Stimulated activated CD4-positive, alpha-beta T cell treated with anti-CD3 and anti-CD28 coated beads, TNF-alpha, amount 100 ng/mL, for 1 hour (primary cell): ENCODE measurements at places on chromosomes 2 and 18.

DNA sequence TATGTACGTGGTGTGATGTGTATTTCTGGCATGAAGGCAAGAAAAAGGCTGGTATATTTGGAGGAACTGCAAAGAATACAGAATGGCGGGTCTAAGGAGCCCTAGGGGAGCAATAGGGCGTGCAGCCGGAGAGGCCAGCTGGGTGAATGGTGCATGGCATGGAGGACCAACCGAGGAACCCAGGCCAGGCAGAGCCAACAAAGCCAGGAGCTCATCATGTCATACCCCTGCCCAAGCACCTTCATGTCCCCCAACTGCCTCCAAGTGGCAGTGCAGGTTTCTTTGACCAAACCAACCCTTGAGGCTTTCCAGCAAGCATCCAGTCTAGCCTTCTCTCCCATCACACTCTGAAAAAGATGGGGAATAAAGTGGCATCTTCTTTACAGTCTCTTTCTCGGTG lies 8.9 kb upstream of the KCNK3 start:
- DNase-seq: no peak

DNA sequence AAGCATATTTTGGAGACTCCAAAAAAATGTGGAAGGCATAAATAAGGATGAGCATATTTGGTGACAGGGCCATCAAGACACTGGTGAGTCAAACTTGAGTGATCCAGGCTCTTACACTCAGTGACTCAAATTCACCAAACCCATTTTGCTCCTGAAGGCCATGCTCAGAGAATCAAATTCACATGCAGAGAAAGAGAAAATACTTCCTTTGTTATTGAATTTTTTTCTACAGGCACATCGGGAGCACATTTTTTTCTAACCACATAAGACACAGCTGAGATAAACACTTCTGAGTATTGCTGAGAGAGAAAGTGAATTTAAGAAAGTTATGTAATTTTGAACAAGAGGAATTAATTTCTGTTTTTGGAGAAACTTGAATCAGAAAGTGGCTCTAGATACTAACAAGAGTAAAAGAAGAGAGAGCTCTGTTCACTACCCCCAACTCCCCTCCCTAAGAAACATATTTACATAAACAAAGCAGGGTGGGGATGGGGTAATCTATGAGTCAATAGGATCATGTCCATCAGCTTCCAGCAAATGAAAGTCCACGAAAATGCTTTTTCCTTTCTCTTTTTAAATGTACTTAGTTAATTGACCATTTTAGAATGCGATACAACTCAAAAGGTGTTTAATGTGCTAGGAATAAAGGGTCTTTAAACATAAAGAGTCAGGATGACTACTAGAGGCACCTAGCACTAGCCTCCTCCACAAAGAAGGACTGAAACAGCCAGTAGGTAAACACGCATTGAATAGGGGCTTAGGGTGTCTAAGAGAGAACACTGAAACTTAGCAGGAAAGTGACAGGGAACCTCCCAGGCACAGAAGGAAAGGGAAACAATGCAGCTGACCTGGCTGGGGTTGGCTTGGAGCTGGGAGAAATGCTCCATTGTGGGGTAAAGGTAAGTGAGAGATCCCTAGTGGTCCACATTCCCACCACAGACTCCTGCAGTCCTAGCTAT lies 152.3 kb downstream of the KCNE4 start:
- no peak for DNase-seq

DNA sequence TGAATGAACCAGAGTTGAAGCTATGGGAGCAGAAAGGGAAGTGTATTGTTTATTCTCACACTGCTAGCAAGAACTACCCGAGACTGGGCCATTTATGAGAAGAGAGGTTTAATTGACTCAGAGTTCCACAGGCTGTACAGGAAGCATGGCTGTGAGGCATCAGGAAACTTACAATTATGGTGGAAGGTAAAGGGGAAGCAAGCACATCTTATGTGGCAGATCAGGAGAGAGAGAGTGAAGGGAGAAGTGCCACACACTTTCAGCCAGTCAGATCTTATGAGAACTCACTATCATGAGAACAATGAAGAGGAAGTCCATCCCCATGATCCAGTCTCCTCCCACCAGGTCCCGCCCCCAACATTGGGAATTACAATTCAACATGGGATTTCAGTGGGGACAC lies 383.2 kb upstream of the SLC14A2 start:
- DNase-seq: no peak

GRCh38 chr2:114025030-114025429 lies 135.1 kb downstream of the ACTR3 start:
- no peak for DNase-seq

- DNase-seq: no peak
Measured at GRCh38 chr18:26549263-26550094, 1.1 kb upstream of the KCTD1 start.

DNA sequence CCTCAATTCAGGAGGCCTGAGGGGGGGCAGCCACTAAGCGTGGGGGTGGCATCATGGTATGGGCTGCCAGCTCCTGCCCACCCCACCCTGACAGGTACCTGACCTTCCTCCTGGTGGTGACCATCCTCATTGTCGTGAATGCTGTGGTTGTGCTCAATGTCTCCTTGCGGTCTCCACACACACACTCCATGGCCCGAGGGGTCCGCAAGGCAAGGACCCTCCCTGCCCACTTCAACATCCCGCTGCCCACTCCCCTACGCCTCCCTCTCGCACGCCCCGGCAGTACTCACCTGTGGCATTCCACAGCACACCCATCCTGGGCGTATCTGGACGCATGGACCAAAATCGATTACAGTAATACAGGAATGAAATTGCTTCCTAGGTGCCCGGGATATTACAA lies 4.0 kb downstream of the CHRNG start:
- DNase-seq: no peak

- DNase-seq: no peak
Measured at GRCh38 chr2:117745537-117745936, 69.0 kb upstream of the DDX18 start.

DNA sequence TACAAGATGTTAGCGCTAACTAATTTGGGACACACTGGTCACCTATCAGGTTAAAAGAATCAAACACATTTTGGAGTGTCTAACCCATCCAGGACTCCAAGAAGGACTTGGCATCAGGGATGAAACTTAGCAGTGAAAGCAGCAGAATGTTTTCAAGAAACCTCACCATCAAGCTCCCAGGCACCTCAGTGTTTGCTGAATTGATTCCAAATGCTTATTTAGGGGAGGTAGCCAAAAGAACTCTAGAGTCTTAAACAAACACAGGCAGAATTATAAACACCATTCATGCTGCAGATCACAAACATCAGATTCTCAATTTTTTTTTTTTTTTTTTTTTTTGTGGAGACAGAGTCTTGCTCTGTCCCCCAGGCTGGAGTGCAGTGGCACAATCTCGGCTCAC lies 122.8 kb upstream of the UXS1 start:
- DNase-seq: no peak

- DNase-seq: no peak
Measured at GRCh38 chr2:96233436-96233835, 24.8 kb upstream of the STARD7 start.

- DNase-seq: no peak
Measured at GRCh38 chr2:177646791-177647190, 254.2 kb downstream of the AGPS start.

DNA sequence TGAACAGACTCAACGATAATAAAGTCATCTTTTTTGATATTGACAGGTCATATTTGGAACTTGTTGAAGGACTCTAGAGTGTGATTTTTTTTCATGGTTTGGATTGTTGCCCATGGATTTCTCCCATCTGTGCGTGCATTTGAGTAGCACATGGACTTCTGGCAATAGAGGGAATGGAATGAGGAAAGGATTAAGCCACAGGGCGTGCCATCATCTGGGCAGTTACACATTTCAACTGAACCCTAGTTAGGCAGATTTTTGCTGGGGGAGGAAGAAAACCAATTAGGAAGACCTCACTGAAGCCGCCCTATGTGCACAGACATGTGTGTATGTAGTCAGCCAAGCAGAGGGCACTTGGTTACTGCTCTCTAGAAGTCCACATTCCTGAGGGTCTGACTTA lies 72.6 kb downstream of the TPGS2 start:
- DNase-seq: no peak

- no peak for DNase-seq
Measured at GRCh38 chr18:5512176-5512575, 31.6 kb downstream of the EPB41L3 start.

GRCh38 chr2:84144345-84144744 lies 314.7 kb downstream of the SUCLG1 start:
- no peak for DNase-seq

GRCh38 chr2:237053066-237053465 lies 32.6 kb upstream of the COPS8 start:
- no peak for DNase-seq

DNA sequence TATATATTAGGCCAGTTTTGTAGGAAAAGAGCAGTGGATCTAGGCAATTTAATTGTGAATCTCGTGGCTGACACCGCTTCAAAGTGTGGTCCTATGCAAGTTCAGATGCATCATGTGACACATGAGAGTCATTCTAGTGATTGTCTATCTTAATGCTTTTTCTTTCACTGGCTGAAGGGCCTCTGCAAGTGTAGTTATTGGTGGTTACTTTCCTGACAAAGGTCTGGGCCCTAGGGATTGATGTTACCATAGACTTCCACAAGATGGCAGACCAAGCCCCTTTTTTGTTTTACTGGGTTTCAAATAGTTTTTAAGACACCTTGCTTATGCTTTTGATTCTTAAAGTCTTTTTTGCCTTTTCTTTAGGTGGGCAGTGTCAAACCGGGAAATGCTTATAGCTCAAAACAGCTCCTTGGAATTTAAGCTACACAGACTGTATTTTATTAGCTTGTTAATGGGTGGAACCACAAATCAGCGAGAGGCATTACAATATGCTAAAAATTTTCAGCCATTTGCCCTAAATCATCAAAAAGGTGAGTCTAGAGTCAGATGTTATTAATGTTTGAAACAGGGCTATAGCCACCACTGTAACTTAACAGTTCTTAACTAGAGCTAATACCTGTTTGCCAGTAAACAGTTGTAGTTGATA lies 25.9 kb downstream of the CD8A start:
- no peak for DNase-seq

DNA sequence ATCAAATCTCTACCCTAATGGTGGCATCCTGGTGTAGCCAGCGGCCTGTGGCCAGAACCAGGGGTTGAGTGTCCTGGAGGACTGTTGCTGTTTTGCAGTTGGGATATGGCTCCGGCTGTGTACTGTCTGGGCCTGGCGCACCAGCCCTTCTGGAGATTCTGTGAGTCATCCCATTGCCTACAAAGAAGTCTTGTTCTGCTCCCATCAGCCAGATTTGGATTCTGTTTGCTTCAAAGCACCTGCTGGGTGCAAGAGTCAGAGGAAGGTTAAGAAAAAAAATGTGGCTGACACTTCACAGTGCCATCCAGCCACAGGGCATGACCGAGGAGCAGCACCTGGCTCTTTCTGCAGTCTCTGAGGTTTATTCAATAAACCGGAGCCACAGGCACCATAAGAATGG lies 41.0 kb upstream of the ASAP2 start:
- DNase-seq: no peak

DNA sequence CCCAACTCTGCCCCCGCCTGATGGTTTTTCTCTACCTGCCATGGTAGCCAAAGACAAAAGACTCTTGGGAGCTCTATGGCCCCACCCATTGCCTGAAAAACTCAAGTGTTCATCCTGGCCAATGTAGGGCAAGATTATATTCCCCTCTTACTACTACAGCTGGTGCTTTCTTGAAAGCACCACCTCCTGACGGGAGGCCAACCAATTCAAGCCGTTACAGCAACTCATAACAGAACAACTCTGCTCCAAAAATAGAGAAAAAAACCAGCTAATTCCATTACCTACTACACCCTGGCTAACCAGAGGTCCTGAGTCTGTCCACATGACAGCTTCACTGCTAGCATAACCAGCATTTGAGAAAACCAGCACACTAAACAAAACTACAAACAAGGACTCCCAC lies 127.5 kb upstream of the GAREM1 start:
- DNase-seq: no peak

- DNase-seq: no peak
Measured at GRCh38 chr2:24337890-24338289, 22.4 kb downstream of the ITSN2 start.

DNA sequence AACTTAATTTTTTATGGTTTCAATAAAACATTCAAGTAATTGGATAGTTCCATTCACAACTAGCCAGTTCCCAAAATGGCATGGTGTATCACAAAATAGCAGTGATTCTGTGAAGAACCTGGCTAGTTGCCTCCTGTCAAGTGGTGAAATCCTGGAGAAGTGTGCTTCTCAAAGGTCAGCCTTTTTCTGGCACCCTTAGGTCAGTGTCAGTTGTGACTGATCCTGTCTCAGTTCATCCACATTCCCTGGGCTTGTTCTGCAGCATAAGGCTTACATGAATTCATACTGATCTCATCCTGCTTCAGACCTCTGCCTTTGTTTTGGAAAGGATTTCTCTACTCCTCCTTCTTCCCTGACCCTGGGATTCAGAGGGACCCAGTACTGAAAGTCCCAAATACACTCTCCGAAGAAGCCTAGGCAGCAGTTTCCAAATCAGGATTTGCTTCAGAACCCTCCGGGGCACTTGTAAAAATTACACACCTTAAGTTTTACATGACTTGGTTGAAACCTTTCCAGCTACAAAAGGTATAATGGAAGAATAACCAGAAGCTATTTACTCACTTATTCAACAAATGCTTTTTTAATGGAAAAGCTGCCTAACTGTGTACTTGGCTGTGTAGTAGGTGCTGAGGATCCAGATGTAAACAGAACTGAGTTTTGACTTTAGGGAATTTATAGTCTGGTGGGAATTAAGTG lies 11.0 kb downstream of the MAP3K20 start:
- no peak for DNase-seq
